Activated CD8-positive, alpha-beta T cell treated with anti-CD3 and anti-CD28 coated beads for 36 hours (primary cell): ENCODE measurements at places on chromosomes 13 and 19. TPM values are rescaled to one million over a fixed set of nuclear protein-coding genes. Genes with fewer than 3 reads are reported as not detected.

Gene ALG11
- 21.0 TPM for total RNA-seq

Gene APC2
- 0.07 TPM for total RNA-seq

Gene CNFN
- total RNA-seq, result not detected

Gene FUT1
- 0.09 TPM for total RNA-seq

Gene TSC22D1
- total RNA-seq, result 9.6 TPM

Gene ZSCAN18
- total RNA-seq, result 27.0 TPM
